SW 1271 (cell line): ENCODE measurements at places on chromosomes 16 and 17.

DNA sequence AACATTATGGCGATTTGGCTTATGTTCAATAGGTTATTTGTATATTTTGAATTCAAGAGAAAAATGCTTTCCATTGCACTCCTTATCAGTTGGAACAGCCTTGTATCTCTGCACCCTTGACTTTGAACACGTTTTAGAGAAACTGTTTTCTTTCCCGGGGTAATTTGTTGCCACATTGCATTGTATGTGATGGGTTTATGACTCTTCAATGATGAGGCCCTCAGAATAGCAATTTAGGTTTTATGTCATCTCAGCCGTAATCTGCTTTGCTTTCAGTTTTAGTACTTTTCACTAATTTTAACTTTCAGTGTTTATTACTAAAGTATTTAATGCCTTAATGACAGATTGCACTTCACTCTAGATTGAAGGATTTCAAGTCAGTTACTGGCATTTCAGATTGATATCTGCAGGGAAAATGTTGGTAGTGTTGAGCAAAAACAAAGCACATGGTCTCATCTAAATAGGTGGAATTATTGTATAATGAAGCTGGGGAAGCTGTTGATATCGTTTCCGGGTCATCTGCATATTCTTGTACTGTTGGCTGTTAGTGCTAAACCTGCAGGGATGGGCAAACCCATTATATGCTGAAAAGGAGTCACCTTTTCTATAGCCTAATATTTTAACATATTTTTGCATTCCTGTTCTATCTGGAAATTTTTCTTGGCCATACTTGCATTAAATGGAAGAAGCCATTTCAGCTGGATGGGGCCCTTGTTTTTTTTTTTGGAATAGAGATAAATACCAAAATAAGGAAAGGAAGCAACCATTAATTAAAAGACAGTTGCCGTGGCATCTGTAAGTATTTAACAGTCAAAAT lies 2.0 kb downstream of the LUC7L3 start:
- no peak for DNase-seq

GRCh38 chr17:75440738-75441448 lies 15.5 kb upstream of the TMEM94 start:
- DNase-seq, result no peak

DNA sequence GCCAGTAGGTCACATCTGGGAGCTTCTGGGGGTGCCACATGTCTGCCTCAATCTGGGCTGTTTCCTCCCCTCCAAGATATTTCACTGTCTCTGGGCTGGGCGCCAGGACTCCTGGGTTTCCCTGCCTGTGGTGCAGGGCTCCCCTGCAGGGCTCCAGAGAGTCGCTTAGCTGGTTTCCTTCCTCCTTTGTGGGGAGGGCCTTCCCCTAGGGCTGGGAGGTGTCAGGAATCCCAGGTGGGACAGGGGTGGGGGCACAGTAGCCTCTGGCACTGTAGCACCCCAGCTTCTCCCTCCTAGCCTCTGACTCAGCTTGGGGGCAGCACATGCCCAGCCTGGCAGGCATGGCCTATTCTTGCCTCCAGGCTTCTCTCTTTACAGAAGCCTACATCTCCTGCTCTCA lies 2.6 kb downstream of the RARA start:
- DNase-seq, result no peak

GRCh38 chr16:80347002-80347401 lies 193.8 kb upstream of the DYNLRB2 start:
- DNase-seq, result no peak

DNA sequence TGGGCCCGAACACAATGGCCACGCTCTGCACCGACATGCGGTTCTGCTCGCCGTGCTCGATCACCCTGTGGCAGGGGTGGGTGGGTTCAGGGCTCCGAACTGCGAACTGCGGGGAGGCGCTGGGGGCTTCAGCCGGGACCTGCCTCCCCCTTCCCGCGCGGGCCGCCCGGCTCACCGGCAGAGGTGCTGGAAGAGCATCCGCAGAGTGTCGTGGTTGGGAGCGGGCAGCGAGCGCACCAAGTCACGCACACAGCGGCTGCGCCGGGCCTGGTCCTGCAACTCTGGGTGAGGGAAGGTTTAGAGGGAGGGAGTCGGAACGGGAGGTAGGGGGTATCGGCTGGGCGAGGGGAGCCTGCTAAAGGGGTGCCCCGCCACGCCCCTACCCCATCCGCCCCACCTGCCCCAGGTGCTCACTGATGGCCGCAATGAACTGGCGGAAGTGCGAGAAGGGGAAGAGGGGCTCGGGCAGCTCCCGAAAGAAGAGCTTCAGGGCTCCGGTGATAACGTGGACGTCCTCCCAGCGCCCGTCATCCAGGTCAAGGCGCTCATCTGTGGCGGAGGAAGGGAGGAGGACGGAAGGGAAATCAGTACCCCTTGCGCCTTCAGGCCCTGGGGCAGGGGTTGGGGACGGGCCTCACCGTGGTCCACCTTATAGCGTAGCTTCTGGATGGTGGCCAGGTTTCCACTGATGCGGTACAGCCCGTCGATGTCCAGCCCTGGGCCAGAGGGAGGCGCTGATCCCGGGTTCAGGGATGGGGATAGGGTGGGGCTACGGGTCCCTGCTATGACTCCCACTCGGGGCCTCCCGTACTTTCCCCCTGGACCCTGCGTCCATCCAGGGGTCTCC lies 36.9 kb downstream of the ARHGAP27 start:
- no peak for DNase-seq
